Stimulated activated CD8-positive, alpha-beta memory T cell treated with anti-CD3 and anti-CD28 coated beads, Interleukin-4, amount 100 ng/mL, for 1 hour (primary cell): ENCODE measurements at places on chromosomes 4 and X.
A peak's percentile ranks its signal among the peaks of the same experiment; 100 is the strongest.

GRCh38 chrX:120512627-120513026 lies 43.5 kb upstream of the LAMP2 start:
- no peak for DNase-seq

- no peak for DNase-seq
Measured at GRCh38 chr4:24642981-24643547, 58.7 kb upstream of the DHX15 start.

DNA sequence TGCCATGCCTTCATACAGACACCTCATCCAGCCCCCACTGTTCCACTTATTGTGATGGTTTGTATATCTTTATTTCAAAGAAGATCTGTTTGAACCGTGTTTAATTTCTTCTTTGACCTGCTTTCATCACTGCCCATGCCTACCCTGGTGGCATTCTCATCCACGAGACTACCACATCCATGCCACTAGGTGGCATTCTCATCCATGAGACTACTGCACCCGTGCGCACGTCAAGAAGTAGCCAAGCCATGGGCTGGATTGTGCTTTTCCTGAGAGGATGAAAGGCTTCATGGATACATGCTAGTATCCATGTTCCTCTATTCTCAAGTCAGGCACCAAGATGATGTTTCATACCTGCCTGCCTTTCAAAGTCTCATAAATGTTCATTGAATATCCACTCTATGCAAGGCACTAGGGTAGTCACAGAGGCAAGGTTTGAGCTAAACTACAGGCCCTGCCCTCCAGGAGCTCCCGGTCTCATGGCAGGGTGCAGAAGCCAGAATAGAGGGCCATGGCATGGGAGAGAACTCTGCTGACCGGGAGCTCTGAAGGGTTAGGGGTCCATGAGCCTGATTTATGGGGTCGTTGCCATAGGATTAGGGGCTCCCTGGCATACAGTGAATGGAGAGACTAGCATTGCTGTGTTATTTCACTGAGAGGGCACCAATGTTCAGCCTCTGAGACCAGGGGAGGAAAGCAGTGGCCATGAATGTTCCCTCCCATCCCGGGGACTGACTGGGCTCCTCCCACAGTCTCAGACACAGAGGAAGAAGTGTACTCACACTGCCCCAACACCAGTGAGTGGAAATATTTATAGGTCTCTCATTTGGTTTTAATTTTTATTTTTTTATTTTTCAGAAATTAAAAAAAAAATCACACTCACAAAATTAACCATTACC lies 24.8 kb upstream of the EOLA2 start:
- DNase-seq: no peak

DNA sequence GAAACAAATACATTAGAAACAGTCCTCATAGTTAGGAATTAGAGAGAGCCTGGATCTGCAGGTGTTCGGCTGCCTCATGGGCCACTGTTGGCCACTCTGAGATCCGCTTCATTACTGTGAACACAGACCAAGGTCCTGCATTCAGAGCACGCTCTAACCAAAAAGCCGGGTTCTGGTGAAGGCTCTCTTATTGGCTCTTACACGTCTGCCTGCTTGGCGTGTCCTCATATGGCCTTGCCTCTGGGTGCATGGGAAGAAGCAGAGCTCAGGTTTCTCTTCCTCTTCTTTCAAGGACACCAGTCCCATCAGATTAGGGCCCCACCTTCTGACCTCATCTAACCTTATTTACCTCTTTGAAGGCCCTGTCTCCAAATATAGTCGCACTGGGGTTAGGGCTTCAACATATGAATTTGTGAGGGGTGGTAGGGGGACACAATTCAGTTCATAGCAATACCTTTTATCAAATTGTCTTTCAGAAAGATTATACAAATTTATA lies 37.1 kb upstream of the ELF2 start:
- DNase-seq: no peak

GRCh38 chrX:109826954-109827708 lies 94.1 kb upstream of the ACSL4 start:
- no peak for DNase-seq

DNA sequence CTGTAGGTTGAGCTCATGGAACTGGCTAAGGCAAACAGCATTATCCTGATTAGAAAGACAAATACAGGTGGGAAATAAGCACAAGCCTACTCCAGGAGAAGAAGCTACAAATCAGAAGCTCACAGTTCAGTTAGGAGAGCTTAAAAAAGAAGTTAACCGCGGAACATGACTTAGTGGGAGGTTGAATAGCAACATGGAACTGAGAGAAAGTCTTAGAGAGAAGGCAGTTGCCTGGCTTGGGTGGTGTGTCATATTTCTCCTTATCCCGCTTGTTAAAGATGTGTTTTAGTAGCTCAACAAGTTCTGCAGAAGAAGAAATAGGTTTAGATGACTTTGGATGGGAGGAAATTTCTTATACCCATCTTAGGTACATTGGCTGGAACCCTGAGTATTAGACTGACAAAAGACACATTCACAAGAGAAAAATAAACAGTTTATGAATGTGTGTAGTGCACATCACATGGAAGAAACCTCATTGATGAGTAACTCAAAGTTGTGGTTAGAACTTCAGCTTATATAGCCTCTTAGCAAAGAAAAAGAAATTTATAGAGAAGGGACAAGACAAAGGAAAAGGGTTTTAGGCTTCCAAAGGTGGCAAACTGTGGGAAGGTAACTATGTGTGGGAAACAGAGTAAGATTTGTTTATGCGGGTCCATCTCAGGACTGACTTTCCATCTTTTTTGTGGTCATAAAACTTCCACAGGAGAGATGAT lies 37.4 kb upstream of the RXFP1 start:
- DNase-seq: no peak

DNA sequence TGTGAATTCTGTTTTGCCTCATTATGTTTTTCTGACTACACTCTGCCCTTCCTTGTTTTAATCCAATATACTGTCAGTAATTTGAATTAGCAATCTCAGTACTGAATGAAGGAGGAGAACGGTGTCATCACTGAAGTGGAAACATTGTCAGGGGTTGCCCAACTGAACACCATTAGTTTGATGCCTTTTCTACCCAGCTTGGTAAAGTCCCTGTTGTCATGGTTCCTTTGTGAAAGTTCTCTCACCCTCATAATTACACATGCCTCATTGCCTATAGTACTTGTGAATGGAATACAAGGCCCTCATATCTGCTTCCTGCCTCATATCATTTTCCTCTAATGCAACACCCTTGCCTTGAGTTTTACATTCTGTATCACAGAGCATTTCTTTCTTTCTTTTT lies 76.9 kb downstream of the RRAGB start:
- no peak for DNase-seq

- no peak for DNase-seq
Measured at GRCh38 chrX:105460376-105460775, 239.9 kb upstream of the TEX13A start.

DNA sequence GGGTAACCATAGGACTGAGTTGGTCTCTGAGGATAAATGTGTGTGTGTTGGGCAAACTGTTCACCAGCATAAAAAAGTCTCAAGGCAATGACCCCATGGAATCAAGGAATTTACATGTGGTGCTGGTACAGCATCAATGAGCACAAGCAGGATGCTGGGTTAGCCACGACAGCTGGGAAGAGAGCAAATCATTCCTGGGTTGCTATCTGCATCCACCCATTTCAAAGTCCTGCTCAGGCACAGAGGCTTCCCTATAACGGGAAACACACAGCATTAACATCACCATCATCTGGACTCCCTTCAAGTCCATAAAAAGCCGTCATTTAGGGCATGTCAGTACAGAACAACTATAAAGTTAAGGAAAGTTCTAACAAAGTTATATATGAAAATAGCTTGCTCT lies 41.6 kb downstream of the CCDC149 start:
- no peak for DNase-seq

DNA sequence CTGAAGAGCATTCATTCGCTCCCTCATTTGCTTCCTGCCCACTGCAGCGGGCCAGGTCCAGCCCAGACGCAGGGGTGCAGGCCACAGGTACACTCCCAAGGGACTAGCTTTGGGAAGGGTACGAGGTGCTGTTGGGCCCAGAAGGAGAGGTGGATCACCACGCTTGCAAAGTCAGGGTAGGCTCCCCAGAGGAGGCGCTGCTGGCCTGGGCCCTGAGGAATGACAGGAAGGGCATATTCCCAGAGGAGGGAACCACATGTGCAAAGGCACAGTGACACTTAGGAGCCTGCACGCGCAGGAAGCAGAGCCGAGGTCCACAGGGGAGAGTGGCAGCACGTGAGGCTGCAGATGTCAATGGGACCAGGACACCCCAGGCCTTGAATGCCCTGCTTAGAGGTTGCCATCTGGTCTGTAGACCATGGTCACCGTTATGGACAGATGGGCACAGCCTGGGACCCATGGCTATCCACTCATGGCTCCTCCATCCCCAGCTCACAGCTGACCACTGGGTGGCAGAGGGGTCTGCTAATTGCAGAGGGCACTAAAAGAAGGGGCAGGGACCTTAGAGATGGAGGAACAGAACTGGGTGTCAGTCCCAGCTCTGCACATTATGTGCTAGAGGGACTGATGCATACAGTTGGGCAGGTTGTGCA lies 7.9 kb downstream of the HTRA3 start:
- DNase-seq: no peak

GRCh38 chr4:175561696-175562095 lies 250.4 kb downstream of the GPM6A start:
- no peak for DNase-seq

- peak; percentile 18 for DNase-seq
Measured at GRCh38 chr4:38160487-38161207, 200.4 kb downstream of the PTTG2 start.

- DNase-seq: no peak
Measured at GRCh38 chr4:64250488-64250887, 158.8 kb downstream of the TECRL start.

DNA sequence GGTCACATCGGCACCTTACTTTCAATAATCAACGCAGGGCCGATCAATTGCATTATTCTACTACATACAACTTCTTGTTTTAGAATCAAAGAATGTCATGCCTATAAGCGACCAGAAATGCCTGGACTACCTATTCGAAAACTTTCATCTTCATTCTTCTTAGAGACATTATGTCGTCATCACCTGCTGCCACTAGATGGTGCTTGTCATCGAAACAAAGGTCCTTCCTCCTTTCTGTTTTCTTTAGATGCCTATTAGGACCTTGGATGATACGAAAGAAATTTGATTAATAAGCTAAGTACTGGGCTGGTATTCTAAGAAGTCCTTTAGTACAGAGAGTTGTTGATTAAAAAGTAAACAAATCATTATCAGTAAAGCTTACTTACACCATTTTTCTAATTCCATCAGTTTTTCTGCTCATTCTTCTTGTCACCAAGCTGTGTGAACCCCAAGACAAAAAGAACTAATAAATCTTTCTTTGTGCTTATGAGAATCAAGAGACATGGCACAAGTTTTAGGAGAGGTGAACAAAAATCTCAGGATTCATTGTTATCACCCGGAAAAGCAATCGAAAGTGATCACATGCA lies 154.5 kb upstream of the SLC4A4 start:
- DNase-seq: no peak

DNA sequence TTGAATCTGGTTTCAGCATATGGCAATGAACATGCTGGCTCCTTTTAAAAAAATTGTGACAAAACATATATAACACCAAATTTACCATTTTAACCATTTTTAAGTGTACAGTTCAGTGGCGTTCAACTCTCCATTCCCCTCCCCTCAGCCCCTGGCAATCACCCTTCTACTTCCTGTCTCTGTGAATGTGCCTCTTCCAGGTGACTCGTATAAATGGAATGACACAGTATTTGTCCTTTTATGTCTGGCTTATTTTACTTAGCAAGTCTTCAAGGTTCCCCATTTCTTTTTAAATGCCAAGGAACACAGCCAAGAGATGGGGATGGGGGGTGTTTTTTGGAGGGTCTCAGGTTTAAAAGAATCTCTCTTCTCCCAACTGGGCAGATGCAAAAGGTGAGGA lies 35.4 kb upstream of the BCLAF3 start:
- DNase-seq: no peak

GRCh38 chr4:24015782-24016181 lies 125.9 kb upstream of the PPARGC1A start:
- no peak for DNase-seq

DNA sequence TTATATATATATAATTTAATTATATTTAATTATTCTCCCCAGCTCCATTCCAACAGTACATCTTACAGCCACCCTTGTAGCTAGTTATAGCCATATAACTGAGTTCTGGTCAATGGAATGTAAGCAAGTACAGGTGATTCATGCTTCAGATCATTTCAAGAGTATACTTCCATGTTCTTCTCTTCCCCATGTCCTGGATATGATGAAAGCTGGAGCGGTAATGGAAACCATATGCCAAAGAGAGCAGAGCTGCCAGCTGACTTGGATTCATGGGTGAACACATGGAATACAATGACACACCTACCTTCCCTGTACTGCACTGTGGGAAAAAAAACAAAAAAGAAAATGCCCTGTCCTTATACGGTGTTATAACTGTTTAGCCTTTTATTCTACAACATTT lies 17.5 kb upstream of the CORIN start:
- DNase-seq: no peak

DNA sequence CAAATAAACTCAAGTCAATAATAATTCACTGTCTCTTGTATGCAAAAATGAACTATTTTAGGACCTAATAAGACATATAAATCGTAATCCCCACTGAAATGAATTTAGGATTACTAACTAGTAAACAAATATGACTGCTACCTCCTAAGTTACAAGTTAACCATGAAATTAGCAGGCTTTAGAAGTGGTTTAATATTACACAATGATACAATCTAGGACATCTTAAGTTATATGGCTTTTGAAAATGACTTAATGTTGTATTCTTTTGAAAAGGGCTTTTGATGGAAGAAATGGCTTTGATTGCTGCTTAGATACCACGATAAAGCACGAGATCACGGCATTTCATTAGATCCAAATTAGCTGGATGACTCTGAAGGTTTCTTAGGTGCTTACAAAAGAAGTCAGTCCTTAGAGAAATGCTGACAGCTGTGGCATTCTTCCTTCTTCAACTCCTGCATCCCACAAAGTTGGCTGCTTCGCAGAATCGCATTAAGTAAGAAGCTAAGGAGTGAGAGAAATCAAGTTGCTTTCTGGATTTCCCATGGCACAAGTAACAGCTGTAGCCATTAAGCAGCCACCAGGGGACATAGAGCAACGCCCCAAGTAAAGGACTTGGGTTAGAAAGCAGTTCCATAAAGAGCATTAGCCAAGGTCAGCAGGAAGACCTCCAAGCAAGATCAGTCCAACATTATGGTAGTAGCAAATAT lies 6.9 kb downstream of the SLC10A7 start:
- DNase-seq: no peak

DNA sequence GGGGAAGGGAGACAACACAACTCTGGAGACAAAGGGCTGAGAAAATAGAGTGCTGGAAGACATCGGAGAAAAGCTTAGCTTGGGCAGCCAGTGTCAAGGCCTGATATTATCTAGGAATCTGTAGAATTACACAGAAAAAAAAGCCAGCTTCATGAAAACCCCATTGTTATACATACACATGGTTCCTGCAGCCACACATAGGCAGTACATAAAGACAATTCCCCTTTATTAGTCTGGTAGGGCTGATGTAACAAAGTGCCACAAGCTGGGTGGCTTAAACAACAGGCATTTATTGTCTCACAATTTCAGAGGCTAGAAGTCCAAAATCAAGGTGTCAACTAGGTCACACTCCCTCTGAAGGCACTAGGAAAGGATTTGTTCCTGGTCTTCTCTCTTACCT lies 503.5 kb downstream of the MID1IP1 start:
- no peak for DNase-seq
